ENCODE measurements at places on chromosomes 5 and 9.

GRCh38 chr9:78605041-78606000 lies 308.4 kb downstream of the PSAT1 start:
- peak; percentile 19 for DNase-seq

DNA sequence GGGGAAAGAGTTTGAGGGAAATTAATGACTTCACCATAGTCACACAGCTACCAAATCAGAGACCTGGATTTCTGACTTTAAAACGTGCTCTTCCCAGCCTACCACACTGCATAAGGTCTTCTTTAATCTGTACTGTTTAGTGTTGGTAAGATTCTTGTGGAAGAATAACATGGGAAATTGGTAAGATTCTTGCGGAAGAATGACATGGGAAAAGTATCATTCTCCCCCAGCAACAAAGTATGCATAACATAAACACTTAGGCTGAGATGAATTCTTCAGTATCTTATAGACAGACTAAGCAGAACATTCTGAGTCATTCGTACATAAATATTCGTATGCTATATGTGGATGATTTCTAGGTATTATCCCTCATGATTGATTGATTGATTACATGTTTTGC lies 170.4 kb downstream of the FOCAD start:
- DNase-seq = no peak

DNA sequence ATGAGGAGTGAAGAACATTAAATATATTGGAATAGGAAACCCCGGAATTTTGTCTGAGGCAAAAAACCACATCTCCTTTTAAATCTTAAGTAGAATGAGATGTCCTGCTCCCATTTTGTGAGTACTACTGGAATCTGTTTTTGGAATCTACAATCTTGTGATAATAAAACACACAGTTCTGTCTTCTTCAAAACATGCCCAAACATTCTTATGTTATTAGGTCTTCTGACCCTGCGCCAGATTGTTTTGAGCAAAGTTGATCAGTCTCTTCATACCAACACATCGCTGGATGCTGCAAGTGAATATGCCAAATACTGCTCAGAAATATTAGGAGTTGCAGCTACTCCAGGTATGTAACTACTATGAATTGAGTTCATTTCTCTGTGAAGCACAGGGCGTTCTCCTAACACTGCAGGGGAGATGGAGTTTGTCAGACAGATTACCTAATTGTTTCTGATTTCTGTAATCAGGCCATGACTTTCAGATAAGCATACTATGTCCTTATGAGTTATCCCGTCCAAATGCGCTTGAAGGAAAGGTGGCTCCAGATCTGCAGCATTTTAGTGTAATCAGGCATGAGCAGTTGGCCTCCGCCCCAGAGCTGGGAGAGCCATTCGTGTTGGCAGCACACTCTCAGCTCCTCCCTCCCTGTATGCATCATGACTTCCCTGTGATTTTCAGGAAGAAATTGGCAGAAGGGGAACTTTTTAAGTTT lies 88.0 kb downstream of the NLN start:
- no peak for DNase-seq

DNA sequence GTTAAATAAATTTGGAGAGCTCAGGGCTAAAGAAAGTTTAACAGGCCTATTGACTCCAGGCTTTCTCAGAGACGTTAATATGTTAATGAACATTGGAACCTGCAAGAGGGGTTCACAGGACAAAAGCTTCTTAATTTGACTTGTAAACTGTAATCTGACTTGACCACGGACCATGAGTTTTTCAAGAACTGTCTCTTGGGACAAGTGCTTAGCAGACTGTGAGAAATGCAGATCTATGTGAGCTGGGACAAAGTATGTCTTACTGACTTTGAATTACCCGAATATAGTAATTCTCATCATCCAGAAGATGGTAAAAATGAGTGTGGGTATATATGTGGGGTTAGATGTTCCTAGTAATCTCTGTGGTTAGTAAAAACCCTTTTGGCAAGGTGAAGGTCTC lies 186.6 kb downstream of the ATP10B start:
- DNase-seq = no peak

- DNase-seq = no peak
These were observed 80.1 kb upstream of the CACNA1B start for GRCh38 chr9:137797206-137798120.

DNA sequence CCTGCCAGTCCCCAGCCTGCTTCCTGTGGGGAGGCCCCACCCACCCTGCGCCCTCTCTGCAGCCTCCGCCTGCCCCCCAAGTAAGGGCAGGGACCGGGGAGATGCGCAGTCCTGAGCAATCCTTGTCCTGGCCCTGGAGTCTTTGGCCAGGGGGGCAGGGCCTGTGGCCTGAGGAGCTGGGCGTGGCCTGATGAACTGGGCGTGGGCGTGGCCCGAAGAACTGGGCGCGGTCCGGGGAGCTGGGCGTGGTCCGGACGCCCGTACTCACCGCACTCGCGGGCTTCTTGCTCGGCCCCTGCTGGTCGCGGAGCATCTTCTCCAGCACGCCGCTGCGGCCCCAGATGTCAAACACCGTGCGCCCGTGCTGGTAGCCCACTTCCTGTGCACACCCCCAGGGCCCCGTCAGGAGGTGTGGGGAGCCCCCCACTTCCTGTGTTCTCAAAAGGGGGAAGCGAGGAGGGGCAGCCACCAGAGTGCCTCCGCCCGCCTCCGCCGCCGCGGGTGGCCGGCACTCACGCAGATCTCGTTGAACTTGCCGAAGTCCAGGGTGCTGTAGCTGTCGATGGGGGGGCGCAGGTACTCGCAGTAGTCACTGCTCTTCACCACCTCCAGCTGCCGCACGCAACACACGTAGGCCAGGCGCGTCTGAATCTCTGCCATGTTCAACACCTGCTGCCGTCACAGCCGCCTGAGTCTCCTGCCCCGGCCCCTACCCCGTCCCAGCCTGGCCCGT lies 2.7 kb upstream of the NSMF start:
- peak; percentile 82 for DNase-seq

DNA sequence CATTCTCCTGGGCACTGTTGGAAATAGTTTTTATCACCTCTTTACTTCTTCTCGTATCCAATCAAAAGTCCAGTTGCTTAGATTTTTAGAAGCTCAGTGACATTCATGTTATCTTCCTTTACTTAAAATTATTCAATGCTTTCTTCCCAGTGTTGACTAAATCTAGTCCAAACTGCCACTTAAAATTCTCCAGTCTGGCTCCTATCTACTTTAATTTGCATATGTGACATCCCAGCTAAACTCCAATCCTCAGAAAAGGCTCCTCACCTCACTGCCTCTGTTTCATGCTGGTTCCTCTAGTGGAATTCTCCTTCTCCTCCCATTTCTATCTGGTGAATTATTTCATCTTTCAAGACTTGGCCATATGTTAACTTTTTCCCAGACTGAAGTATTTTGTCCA lies 1238.7 kb upstream of the WWC1 start:
- DNase-seq = no peak

DNA sequence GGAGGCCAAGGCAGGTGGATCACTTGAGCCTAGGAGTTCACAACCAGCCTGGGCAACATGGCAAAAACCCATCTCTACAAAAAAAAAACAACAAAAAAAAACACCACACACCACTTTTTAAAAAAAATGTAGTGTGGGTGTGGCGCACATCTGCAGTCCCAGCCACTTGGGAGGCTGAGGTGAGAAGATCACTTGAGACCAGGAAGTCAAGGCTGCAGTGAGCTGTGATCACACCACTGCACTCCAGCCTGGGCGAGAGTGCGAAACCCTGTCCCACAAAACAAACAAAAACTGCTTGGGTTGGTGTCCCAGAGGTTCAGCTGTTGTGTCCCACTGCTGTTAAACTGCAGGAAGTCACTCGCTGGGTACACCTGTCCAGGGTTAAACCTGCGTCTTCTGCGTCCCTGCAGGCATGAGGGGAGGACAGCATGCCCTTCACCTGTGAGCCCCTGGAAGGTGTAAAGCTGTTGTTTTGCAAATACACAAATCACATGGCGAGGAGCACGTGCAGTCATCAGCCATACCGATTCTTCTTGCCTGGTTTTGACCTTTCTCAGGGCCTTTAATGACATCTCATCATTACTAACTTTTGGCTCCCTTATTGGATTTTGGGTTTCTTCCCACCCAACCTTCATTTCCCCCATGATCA lies 29.3 kb upstream of the CLPTM1L start:
- no peak for DNase-seq

- DNase-seq = peak; percentile 26
These were observed 203.9 kb upstream of the RASEF start for GRCh38 chr9:83266666-83267496.

GRCh38 chr5:1745796-1746370 lies 53.8 kb downstream of the MRPL36 start:
- DNase-seq = no peak

GRCh38 chr5:157049605-157050004 lies 9.3 kb downstream of the HAVCR1 start:
- DNase-seq = no peak

- peak; percentile 49 for DNase-seq
These were observed 176.6 kb downstream of the GABBR2 start for GRCh38 chr9:98532147-98532546.

DNA sequence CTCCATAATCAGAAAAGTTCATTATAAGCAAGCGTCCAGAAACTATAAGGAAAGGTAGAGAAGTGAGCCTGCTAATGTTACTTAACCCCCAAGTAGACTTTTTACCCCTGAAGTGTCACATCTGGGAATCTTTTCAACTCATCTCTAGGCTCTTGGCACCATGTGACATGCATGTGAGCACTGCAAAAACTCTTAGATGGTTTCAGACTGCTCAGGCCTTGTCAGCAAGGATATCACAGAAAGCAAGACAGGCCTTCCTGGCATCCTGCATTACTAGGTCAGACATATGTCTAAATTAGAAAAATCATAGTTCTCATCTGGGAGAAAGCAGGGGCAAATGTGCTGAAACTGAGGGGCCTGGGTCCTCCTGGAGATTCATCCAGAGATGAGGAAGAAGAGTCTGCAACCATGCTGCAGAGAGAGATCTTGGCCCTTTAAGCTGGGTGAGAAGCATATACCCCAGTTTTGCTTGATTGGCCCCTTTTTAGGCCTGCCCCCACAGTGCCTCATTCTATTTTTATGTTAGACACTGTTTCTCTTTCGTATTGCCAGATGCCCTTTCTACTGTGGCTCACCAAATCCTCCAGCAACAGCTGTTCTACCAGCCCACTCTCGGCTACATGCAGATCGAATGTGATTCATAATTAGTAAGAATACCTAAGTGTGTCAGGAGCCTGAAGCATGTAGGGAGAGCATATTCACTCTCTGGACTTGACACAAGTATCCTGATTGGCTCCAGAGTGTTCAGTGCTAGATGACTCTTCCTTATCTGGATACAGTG lies 19.0 kb downstream of the TMEM8B start:
- DNase-seq = no peak

DNA sequence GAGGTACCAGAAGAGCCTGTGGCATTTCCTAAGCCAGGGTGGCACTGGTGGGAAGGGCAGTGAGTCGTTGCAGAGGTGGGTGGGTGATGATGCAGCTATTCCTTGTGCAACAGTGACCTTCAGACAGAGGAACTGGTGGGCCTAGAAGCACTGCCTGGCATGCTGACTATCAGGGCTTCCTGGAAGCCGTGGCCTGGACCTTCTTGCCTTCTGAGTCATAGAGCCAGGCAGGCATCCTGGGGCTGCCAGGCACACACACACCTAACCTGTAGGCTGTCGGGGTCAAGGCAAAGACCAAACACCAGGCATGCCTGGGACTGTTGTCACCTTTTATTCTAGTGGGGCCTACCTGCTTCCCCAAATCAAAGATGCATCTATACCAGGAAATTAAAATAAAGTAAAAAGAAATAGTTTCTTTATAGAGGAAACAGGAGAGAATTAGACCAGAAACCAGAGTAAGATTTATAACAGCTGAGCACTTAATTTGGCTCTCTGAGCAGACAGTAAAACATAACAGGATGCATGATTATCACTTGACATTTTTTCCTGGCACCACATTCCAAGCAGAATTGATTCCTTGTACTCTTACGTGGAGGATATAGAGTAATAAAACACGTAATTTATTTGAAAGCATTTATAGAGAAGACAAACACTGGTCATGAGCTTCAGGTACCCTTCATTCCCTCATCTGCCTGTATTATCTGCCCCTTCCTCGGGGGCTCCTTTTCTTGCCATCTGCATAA lies 25.1 kb downstream of the NANS start:
- DNase-seq = no peak

- DNase-seq = no peak
These were observed 7.3 kb downstream of the HABP4 start for GRCh38 chr9:96457266-96457665.

- no peak for DNase-seq
These were observed 235.0 kb downstream of the ACTL7B start for GRCh38 chr9:108620767-108621166.

GRCh38 chr5:55620009-55620765 lies 85.4 kb upstream of the PLPP1 start:
- no peak for DNase-seq
